ENCODE measurements at places on chromosomes 1 and 21.

GRCh38 chr1:19045898-19046880, 89.7 kb upstream of the IFFO2 start:
- no peak for DNase-seq

DNA sequence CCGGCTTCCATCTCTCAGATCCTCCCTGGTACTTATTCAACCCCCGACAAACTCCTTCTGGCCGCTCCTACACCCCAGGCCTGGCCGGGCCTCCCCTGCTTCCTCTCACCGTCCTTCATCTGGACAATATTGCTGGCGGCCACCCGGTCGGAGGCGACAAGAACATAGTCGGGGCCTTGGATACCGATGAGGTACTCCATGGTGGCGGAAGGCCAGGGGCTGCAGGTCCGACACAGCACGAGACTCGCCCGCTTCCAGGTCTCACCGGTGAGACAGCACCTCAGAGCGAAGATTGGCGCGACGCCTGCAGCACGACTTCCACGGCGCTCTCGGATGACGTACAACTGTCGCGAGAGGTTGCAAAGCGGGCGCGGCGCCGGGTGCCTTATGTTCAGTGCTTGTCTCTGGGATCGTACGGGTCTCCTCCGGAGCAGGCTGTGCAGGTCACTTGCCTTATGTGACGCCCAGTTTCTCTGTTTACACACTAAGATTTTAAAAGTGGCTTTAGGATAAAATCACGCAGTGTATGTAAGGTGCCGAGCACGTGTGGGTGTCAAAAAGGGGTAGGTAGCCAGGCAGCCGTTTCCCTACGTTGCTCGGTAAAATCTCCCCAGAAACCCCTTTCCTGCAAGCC, at the start of gene PSMB2:
TSS of gene PSMB2 (minus strand) at position 294 of the 634 bp plus-strand sequence. CDS start at position 200, 94 bp downstream.
- DNase-seq = peak; percentile 96

DNA sequence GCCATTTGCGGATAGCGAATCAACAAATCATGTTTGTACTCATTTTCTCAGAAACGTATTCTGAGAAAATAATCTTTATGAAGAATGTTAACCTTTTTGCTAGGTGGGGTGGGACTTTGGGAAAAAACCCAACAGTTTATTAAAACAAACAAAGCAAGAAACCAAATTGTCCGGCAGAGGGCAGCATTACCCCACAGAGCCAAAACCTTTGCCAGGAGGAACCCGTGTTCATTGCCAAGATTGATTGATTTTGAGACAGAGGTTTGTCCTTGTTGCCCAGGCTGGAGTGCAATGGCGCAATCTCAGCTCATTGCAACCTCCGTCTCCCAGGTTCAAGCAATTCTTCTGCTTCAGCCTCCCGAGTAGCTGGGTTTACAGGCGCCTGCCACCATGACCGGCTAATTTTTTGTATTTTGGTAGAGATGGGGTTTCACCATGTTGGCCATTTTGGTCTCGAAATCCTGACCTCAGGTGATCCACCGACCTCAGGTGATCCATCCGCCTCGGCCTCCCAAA, 70.8 kb upstream of the RHOU start:
- DNase-seq = peak; percentile 85

GRCh38 chr21:40395732-40396131, 451.2 kb downstream of the DSCAM start:
- DNase-seq = no peak

GRCh38 chr1:89540406-89540970, 15.9 kb downstream of the LRRC8B start:
- DNase-seq = no peak

- DNase-seq = no peak
Observed at GRCh38 chr1:68384872-68385411, 64.8 kb downstream of the RPE65 start.

GRCh38 chr1:70146488-70146887, 58.9 kb downstream of the LRRC40 start:
- DNase-seq = no peak

Measured in CD4-positive, alpha-beta T cell treated with Interleukin-17A for 4 hours (primary cell).